ENCODE measurements at places on chromosomes 6 and 20. TPM values are rescaled to one million over a fixed set of nuclear protein-coding genes. Genes with fewer than 3 reads are reported as not detected.

GRCh38 chr6:127178746-127179145 is 60.3 kb downstream of the RSPO3 start:
- DNase-seq, result no peak
- no peaks in the 10 kb centered on the region for H3K4me1 ChIP-seq
- H3K27me3 ChIP-seq, result peaks cover 26% of the 10 kb centered on the region
- no peak overlapping the region for H3K27ac ChIP-seq
- no peaks in the 10 kb centered on the region for H3K36me3 ChIP-seq

- no peak overlapping the region for H3K4me3 ChIP-seq
- H3K27ac ChIP-seq, result no peak overlapping the region
- H3K27me3 ChIP-seq, result no peaks in the 10 kb centered on the region
- no peaks in the 10 kb centered on the region for H3K4me1 ChIP-seq
- no peaks in the 10 kb centered on the region for H3K36me3 ChIP-seq
- DNase-seq, result no peak
Observed at GRCh38 chr6:44805238-44805846, 417.8 kb downstream of the CDC5L start.

DNA sequence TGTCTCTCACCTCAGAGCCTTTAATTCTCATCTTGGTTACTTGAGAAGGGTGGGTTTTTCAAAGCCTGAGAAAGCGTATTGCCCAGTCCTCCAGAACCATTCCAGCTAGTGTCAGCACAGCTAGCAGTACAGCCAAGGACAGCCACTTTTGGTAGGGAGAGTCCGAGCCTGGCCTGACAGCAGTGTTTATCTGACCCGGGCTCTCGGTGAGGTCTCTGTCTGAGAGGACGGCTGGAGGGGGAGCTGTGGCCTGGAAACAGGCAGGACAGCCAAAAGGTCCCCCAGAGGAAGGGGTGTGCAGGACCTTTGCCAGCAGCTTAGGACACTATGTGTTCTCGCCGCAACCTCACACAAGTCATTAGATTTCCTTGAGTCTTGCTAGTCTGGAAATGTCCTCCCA is 38.8 kb downstream of the LYRM2 start:
- no peaks in the 10 kb centered on the region for H3K27me3 ChIP-seq
- H3K4me3 ChIP-seq, result no peak overlapping the region
- peaks cover 30% of the 10 kb centered on the region for H3K4me1 ChIP-seq
- no peaks in the 10 kb centered on the region for H3K36me3 ChIP-seq
- no peak overlapping the region for H3K27ac ChIP-seq

DNA sequence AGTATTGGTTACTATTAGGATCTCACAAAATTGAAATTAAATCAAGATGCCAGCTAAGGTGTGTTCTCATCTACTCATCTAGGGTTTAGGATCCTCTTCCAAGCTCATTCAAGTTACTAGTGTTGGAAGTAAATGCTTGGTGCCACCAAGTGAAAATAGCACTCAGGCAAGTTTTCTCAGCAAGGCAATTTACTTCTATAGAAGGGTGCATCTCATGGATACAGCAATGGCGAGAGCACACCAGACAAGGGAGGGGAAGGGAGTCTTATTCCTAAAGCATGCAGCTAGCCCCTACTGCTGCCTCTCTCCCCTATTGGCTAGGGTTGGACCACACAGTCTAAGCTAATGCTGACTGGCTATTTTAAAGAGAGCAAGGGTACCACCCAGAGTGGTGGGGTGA is 23.0 kb upstream of the FAM8A1 start:
- H3K27me3 ChIP-seq, result peaks cover 36% of the 10 kb centered on the region
- H3K27ac ChIP-seq, result no peak overlapping the region
- no peak overlapping the region for H3K4me3 ChIP-seq
- no peak for DNase-seq
- H3K36me3 ChIP-seq, result peaks cover 15% of the 10 kb centered on the region

DNA sequence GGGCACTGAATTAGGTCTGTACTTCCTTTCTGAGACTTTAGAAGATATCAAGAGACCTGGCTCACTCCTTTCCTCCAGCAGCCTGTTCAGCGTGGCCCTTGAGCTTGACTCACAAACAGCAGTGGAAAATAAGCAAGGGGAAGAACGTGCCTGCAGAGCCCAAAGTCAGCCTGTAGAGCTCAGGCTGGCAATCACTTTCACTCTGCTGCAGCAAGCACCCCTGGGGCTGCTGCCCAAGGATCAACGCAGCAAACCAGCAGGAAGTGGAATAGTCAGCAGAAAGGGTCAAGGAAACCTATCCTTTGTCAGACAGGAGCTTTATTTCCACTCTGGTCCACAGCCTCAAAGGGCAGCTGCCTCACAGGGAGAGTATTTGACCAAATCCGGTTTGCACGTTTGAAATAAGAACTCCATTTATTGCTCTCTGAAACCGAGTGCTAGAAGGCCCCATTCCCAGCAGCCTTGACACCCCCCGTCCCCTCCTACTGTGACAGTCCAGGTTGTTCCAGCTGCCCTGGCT is 77.4 kb downstream of the PRDM1 start:
- H3K27me3 ChIP-seq, result no peaks in the 10 kb centered on the region
- peaks cover 29% of the 10 kb centered on the region for H3K4me1 ChIP-seq
- peak; percentile 34 for DNase-seq
- peak overlapping the region; percentile 75 for H3K4me3 ChIP-seq
- peak overlapping the region; percentile 97 for H3K27ac ChIP-seq
- no peaks in the 10 kb centered on the region for H3K36me3 ChIP-seq

DNA sequence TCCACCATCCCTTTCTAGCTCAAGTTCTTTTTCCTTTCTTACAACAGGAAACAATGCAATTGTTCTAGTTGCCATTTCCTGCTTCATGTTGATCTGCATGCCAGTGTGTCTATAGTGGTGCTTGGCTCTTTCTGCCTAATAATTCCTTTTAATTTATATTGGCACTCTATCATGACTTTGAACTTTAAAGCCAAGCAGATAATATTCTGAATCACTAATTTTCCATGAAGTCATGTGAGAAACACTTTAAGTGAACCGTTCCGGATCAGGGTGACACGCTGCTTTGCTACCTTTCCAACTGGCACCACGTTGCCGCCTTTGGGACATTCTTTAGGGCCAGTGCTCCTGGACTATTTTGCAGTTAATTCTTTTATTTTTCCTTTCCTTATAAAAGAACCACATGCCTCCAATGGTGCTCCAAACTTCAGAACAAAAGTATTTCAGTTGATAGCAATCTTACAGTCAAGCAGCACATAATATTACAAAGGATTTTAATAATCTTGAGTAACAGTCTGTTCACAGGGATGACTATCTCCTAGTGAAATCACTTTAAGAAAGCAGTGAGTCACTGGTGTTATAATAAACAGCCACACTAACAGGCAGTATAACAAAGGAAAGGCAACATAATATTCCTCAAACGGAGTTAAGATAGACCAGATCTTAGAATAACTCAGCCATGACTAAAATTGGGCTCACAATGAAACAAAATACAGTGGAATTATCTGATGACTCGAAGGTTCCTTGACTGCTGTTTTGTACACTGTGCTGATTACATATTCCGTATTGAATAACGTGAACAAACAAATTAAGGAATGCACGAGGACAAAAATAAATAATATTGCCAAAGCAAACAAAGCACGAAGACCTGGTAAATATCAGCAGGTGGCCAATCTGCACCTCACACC is 19.0 kb upstream of the BLOC1S5 start:
- no peak for DNase-seq
- peaks cover 26% of the 10 kb centered on the region for H3K36me3 ChIP-seq
- H3K27ac ChIP-seq, result no peak overlapping the region
- H3K27me3 ChIP-seq, result no peaks in the 10 kb centered on the region

GRCh38 chr6:132961122-132961521 is 146.8 kb downstream of the RPS12 start:
- H3K27ac ChIP-seq, result no peak overlapping the region
- H3K27me3 ChIP-seq, result peaks cover 46% of the 10 kb centered on the region
- no peak overlapping the region for H3K4me3 ChIP-seq

GRCh38 chr6:10951675-10952282 is 64.9 kb downstream of the SYCP2L start:
- H3K36me3 ChIP-seq, result no peaks in the 10 kb centered on the region
- H3K27ac ChIP-seq, result no peak overlapping the region
- DNase-seq, result no peak
- H3K4me1 ChIP-seq, result no peaks in the 10 kb centered on the region
- peaks cover 22% of the 10 kb centered on the region for H3K27me3 ChIP-seq
- no peak overlapping the region for H3K4me3 ChIP-seq

- H3K27ac ChIP-seq, result no peak overlapping the region
- H3K36me3 ChIP-seq, result no peaks in the 10 kb centered on the region
- DNase-seq, result no peak
- no peaks in the 10 kb centered on the region for H3K27me3 ChIP-seq
Observed at GRCh38 chr6:122730775-122731386, 48.6 kb upstream of the FABP7 start.

- H3K27ac ChIP-seq, result no peak overlapping the region
- no peak for DNase-seq
- H3K4me3 ChIP-seq, result no peak overlapping the region
- no peaks in the 10 kb centered on the region for H3K36me3 ChIP-seq
Observed at GRCh38 chr20:10774357-10774943, 100.7 kb upstream of the JAG1 start.

GRCh38 chr6:114140416-114140815 is 169.5 kb upstream of the HDAC2 start:
- H3K4me3 ChIP-seq, result no peak overlapping the region
- no peak overlapping the region for H3K27ac ChIP-seq
- DNase-seq, result no peak
- H3K4me1 ChIP-seq, result no peaks in the 10 kb centered on the region

DNA sequence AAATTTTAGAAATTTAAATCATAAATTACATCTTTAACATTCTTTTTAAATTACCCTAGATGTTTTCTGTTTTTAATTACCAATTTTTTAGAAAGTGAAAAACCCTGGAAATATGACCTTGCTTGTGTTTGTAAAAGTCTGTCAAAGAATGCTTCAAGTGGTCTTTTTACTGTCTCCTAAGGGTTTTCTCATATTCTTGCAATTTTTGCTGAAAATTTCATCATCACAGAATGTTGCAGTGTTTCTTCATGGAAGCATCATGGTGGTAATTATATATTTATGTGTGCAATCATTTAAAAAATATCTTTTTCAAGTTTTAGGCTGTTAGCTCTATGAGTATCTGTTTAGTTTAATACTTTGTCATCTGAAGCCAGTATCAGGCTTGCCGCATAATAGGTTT is 178.2 kb downstream of the HDGFL1 start:
- H3K27me3 ChIP-seq, result no peaks in the 10 kb centered on the region
- no peaks in the 10 kb centered on the region for H3K4me1 ChIP-seq
- no peak overlapping the region for H3K27ac ChIP-seq
- no peak for DNase-seq
- no peak overlapping the region for H3K4me3 ChIP-seq

- peak overlapping the region; percentile 55 for H3K4me3 ChIP-seq
- no peaks in the 10 kb centered on the region for H3K27me3 ChIP-seq
- peak overlapping the region; percentile 85 for H3K27ac ChIP-seq
- H3K36me3 ChIP-seq, result peaks cover 9% of the 10 kb centered on the region
Observed at GRCh38 chr6:75620381-75621304, 19.0 kb downstream of the SENP6 start.

DNA sequence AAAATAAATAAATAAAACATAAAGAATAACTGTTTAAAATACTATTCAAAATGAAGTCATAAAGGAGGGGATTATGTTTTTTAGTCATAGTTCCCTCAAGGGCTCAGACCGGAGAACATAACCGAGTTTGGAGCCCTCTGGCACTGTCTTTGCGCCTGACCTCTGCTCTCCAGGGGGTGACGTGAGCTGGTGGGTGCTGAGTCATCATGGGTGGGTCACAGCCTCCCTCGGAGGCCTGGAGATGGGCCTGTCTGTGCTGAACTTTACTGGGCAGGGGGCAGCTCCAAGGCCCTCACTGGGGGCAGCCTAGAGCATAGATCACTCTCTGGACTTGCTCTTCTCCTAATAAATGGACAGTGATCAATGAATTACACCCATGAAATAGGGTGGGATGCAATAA is 3.1 kb upstream of the MAVS start:
- no peak for DNase-seq
- no peaks in the 10 kb centered on the region for H3K27me3 ChIP-seq
- no peaks in the 10 kb centered on the region for H3K36me3 ChIP-seq
- H3K4me1 ChIP-seq, result peaks cover 10% of the 10 kb centered on the region
- no peak overlapping the region for H3K27ac ChIP-seq
- no peak overlapping the region for H3K4me3 ChIP-seq

GRCh38 chr20:22690616-22691179 is 106.3 kb upstream of the FOXA2 start:
- no peak for DNase-seq
- peaks cover 8% of the 10 kb centered on the region for H3K27me3 ChIP-seq
- H3K4me1 ChIP-seq, result no peaks in the 10 kb centered on the region
- no peak overlapping the region for H3K4me3 ChIP-seq

DNA sequence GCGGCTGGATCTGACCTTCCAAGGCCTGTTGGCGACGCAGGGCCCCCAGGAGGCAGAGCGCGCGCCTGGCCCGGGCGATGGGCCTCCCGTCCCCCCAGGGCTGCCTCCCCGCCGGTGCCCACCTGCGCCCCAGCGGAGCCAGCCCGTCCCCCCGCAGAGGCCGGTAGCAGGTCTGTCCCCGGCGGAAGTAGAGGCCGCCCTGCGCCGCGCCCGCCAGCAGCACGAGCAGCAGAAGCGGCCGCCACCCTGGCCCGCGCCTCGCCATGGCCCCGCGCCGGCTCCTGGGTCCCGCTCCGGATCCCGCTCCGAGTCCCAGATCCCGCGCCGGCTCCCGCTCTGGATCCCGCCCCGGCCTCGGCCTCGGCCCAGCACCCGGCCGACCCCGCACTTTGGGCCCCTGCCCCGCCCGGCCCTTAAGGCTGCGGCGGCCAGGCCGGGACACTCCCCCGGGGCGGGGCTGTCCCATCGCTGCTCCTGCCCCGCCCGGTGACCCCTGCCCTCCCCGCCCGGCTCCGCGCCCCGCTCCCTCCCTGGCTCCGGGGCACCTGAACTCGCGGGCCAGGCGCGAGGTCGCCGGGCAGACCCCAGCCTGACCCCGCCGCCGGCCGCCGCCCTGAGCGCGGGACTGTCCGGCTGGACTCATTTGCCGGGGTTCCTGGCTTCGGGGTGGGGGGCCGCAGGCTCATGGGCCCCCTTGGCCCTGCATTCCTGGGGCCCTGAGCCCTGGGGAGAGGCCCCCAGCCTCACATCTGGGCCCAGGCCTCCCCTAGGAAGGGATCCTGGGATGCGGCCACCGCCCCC is at the start of gene CTSZ:
Gene CTSZ (minus strand): TSS at position 391 of the 801 bp plus-strand sequence. CDS start 126 bp downstream, at position 265.
- peak within 1 kb of the TSS; percentile 96 for H3K27ac ChIP-seq
- peaks cover 23% of the 10 kb centered on the region for H3K36me3 ChIP-seq
- no peaks in the 10 kb centered on the region for H3K27me3 ChIP-seq
- peak; percentile 49 for DNase-seq

GRCh38 chr6:28378644-28379043 is 20.9 kb downstream of the ZSCAN12 start:
- H3K27me3 ChIP-seq, result no peaks in the 10 kb centered on the region
- H3K36me3 ChIP-seq, result peaks cover 15% of the 10 kb centered on the region
- H3K27ac ChIP-seq, result no peak overlapping the region
- DNase-seq, result no peak

DNA sequence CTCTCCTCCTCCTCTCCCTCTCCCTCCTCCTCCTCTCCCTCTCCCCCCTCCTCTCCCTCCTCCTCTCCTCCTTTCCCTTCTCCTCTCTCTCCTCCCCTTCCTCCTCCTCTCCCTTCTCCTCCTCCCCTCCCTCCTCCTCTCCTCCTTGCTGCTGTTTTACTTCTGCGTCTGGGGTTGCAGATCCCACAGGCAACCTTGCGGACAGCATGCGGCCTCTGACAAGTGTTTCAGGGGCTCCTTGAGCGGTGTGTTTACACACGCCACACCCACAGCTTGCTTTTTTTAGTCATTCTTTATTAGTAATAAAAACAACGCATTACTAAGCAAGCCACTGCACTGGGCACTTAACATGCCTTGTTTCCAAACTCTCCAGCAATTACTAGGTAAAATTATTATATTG is 81.9 kb downstream of the TFAP2C start:
- H3K36me3 ChIP-seq, result no peaks in the 10 kb centered on the region
- peaks cover 8% of the 10 kb centered on the region for H3K27me3 ChIP-seq
- H3K27ac ChIP-seq, result no peak overlapping the region
- H3K4me3 ChIP-seq, result no peak overlapping the region
- DNase-seq, result no peak

Gene NCOA7
- 8.7 TPM for polyA plus RNA-seq

Gene HLA-DQA1
- polyA plus RNA-seq, result 1,253 TPM

Gene SLC25A27
- not detected for polyA plus RNA-seq

Gene THBS2
- polyA plus RNA-seq, result 0.13 TPM

Gene NNAT
- not detected for polyA plus RNA-seq

All from naive B cell (primary cell).